CD8-positive, alpha-beta T cell (primary cell): ENCODE measurements at places on chromosomes 13 and 19.

GRCh38 chr19:1762243-1763117 lies 9.2 kb downstream of the ONECUT3 start:
- no peak for DNase-seq

- DNase-seq, result peak; percentile 32
Measured at GRCh38 chr13:45327253-45327955, 13.6 kb downstream of the TPT1 start.

DNA sequence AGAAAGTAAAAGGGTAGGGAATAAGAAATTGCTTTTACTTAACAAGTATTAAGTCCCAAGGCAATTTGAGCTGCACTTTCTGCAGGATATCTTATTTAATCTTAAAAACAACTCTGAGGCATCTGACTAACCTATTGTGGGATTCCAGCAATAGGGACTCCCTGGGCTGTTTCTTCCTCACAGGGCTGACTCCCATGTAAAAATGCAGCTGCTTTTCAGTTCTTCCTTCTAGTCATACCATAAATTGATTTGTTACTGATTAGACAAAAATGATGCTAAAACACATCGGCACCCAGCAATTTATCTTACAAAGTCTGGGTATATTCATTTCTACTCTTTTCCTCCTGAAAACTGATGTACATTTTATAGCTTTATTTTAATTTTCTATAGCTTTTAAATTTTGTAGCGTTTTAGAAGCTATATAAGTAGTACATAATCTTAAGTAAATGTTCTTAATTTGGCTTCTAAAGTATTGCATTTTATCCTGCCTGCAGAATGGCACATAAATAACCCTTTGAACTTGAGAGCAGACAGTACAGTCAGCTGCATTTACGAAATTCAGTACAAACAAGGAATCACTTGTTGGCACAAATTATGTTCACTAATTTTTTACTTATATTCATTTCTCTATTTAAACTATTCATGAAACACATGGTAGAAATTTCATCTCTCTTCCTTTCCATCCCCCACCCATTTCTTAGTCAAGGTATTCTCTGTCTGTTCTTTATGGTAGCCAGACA lies 102.4 kb upstream of the FRY start:
- DNase-seq, result no peak

GRCh38 chr19:10548746-10549276 lies 5.1 kb downstream of the ATG4D start:
- no peak for DNase-seq

- peak; percentile 52 for DNase-seq
Measured at GRCh38 chr13:97028441-97029299, 34.4 kb upstream of the OXGR1 start.

- no peak for DNase-seq
Measured at GRCh38 chr19:51108805-51109146, 567 bp upstream of the CTU1 start.

GRCh38 chr13:73983109-73983508 lies 151.1 kb downstream of the KLF12 start:
- no peak for DNase-seq

- DNase-seq, result no peak
Measured at GRCh38 chr13:98083936-98084335, 59.0 kb upstream of the FARP1 start.

DNA sequence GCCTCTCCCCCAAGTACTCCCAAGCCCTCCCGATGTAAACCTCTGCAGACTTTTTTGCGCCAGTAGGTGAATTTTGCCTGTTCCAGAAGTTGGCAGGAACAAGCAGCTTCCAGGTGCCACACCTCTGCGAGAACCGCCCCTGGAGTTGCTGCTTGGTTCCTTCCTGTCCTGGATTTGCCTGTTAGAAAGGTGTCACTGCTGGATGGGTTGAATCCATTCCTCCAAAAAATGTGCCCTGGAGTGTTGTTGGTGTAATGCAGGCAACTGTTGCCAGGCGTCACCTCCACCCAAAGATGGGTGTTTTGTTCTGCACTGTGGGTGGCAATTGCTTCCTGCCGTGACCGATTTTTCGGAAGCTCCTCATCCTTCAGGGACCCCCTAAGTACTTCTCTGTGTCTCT lies 5.7 kb downstream of the PGPEP1 start:
- no peak for DNase-seq

- DNase-seq, result no peak
Measured at GRCh38 chr13:98495627-98496478, 81.1 kb downstream of the STK24 start.

DNA sequence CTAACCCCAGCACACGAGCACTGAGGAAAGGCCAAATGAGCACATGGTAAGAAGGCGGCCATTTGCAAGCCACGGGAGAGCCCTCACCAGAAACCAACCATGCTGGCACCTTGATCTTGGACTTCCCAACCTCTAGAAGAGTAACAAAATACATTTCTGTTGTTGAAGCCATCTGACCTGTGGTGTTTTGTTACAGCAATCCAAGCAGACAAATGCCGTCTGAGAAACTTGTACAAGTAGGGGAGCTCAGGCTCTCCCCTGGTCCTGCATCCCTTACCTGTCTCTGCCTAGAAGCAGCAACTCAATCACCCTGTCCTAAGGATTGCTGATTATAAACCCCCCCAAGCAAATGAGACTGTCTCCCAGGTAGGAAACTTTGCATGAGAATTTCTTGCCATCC lies 255.0 kb upstream of the MAB21L1 start:
- no peak for DNase-seq

DNA sequence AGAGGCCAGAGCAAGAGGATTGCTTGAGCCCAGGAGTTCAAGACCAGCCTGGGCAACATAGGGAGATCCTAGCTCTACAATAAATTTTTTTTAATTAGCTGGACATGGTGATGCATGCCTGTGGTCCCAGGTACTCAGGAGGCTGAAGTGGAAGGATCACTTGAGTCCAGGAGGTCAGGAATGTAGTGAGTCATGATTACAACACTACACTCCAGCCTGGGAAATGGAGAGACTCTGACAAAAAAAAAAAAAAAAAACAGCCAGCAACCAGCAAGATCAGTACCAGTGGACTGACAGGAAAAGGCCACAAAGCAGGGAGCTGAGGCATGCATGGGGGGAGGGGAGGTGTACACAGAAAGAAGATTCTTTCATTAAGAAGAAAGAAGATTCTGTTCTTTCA lies 52.7 kb upstream of the RFXAP start:
- DNase-seq, result no peak

DNA sequence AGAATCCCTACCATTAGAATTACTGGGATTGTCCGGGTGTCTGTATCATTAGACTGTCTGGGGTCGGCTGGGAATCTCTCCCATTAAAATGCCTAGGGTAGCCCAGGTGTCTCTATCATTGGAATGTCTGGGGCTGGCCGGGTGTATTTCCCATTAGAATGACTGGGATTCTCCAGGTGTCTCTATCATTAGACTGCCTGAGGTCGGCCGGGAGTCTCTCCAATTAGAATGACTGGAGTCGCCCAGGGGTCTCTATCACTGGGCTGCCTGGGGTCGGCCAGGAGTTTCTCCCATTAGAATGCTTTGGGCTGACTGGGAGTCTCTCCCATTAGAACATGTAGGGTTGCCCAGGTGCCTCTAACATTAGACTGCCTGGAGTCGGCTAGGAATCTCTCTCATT lies 1560.7 kb downstream of the UQCRFS1 start:
- DNase-seq, result no peak

DNA sequence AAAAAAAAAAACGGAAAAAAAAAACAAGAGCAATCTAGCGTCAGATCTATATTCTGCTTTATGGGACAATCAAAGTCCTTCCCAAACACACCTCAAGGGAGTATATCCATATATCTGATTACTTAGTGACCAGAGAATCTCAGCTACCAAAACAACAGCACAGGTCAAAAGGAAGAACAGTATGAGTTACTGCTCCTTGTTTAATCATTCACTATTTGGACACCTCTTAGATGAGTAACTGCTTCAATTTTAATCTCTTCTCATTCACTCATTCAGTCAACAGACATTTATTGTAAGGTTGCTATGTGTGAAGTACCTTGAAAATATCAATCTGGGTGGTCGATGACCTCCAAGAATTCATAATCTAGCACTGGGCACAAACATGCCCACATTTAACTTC lies 193.2 kb downstream of the IRS2 start:
- DNase-seq, result no peak

DNA sequence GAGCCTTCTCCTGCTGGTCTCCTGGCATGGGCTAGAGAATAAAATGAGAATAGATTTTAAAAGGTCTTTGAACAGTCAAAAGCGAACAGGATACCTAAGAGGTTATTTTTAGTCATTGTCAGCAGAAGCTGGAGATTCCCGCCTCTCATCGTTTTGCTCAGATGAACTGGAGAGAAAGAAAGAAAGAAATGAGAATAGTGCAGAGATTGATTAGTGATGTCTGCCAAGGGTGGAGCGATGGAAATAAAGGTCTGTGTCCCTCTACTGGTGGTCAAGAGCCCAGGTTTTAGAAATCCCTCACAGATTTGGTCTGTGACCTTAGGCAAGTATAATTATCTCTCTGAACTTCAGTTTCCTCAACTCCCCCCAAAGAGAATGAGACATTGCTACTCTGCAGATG lies 5.3 kb downstream of the NCAN start:
- no peak for DNase-seq

GRCh38 chr19:36060430-36060829 lies 5.7 kb downstream of the WDR62 start:
- DNase-seq, result no peak

DNA sequence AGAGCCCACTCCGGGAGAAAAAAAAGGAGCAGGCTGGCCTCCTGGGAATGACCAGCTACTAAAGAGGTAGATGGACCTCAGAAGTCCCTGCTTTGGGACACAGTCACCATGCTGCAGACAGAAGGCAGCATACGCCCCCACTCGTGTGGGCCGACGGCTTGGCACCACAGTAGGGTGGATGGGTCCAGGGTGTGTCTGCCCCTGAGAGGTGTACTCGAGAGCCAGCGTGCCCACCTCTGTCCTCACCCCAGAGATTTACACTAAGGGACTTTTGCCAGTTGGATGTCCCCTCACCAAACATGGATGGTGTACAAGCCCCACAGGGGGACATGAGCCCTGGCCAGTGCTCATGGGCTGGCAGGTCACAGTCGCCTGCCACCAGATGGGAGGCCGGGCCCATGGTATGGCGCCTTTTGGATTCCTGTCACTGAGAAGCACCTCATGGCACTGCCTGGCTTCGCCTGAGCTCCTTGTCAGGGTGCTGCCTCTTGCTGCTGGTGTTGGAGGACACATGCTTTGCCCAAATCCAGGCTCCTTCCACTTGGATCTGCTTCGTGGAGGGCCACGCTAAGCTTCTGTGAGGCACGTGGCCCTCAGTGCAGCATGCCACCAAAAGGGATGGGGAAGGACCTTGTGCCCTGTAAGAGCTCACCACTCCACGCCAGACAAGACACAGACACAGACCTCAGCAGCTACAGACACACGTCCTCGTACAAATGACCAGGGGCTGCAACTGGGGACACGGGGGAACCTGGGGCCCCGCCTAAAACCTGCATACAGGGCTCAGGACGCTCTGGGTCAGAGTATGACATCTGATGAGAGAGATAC lies 13.3 kb upstream of the EPHX3 start:
- DNase-seq, result no peak

DNA sequence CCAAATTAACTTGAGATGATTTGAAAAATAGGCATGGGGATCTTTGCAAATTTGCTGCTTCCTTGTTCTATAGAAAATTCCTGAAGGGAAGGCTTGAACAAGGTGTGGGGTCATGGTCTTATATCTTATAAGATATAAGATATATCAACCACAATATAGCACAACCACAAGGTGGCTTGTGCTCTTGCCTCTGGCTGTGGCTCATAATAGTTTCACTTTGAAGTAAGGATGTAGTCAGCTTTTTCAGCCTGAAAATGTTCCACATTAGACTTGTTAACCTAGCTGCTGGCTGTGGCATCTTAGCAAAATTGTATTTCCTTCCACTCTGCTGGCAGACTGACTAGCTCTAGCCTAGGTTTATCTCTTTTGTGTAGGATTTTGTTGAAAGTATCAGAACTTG lies 169.7 kb downstream of the KLF5 start:
- DNase-seq, result peak; percentile 66

DNA sequence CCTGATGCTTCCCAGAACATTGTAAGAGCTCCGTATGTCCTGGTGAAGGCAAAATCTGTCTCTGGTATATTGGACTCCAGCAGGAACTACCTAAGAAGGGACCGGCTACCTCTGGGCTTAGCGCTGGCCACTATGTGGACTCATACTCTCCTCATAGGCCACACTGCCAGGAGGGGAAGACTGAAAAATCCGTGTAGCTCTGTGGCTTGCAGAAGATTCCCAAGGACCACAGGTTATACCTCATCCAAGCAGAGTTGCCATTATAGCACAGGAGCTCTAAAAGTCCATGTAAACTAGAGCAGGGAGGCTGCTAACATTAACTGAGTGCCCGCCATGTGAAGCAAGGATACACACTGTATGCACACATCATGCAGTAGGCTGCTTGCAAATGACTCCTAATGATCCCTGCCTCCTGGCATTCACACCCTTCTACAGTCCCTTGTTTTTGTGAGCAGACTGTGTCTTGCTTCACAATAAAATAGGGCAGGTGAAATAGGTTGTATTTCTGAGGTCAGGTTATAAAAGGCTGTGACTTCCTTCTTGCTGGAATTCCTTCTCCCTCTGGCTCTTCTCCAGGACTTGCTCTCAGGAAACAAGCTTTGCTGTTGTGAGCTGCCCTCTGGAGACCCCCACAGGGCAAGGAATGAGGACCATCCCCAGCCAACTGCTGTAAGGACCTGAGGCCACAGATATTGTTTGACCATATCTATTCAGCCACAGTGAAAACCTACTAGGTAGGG lies 192.6 kb upstream of the UBL3 start:
- DNase-seq, result no peak

- DNase-seq, result no peak
Measured at GRCh38 chr13:85565652-85566051, 233.6 kb downstream of the SLITRK6 start.

DNA sequence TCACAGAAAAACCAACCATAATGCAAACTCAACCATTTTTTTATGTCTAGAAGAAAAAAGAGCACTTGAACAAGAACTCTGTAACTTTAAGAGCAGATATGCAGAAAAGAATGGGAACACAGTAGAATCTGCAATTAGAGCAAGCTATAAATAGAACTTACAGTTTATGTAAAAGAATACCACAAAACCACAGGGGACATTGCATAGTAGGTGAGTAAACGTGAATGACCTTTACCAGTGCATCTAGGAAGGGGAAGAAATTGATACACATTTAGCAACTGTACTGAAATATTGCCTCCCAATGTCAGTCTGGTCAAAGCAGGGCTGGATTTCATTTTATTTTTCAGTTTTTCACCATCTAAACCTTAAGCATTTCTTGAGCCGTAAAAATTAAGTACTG lies 242.2 kb upstream of the EDNRB start:
- no peak for DNase-seq

GRCh38 chr19:1471515-1472160 lies 7.4 kb downstream of the C19orf25 start:
- peak; percentile 26 for DNase-seq

GRCh38 chr19:3243819-3244700 lies 19.6 kb downstream of the CELF5 start:
- DNase-seq, result peak; percentile 6

DNA sequence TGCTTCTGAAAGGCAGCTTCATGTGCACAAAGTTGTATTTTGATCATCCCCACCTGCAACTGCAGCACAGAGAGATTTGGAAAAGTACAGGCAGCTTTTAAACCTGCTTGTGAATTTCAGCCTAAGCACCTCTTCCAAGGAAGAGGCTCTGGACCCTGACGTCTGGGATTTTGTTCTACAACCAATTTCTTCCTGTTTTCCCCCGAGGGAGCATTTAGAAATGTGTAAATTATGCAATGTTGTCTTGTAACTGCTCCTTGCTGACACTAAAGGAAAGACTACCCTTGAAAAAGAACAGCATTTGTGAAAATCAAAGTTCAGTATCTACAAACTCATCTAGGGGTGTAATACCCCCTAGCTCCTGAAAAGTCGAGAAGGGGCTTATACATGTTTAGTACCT lies 15.4 kb downstream of the MED26 start:
- no peak for DNase-seq
